HTR-8/SVneo (cell line): ENCODE measurements at places on chromosomes 5 and 9.

DNA sequence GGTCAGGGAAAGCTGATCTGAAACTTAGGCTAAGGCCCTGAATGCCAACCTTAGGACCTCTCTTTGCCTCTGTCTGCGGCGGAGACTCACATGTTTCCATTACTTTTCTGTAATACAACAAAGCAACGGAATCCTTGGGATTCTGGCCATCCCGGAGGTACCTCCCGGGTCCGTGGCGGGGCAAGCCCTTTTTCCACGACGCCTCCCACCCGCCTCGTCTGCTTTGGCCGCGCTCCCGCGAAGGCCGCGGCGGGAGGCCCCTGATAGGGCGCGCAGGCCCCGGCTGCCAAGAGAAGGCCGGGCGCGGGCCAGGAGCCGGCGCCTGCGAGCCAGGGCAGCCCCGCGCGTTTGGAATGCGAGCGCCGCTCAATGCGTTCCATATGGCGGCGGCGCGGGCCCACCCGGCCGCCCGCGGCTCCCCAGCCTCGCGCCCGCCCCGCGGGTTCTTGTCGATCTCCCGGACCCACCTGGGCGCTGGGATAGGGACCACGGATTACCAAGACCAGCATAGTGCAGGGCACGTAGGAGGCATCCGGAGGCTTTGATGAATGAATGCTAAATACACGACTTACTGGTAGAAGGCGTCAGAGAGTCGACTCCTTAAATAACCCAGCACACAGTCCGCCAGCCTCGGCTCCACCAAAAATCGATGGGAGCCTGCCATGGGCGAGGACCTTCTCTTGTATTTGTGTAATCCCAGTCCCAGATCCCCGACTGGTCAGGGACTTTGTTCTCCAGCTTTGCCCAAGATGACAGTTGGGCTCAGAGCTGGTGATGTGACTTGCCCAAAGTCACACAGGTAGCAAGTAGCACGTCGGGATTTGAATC is 17.5 kb upstream of the PHF19 start:
- DNase-seq: no peak

DNA sequence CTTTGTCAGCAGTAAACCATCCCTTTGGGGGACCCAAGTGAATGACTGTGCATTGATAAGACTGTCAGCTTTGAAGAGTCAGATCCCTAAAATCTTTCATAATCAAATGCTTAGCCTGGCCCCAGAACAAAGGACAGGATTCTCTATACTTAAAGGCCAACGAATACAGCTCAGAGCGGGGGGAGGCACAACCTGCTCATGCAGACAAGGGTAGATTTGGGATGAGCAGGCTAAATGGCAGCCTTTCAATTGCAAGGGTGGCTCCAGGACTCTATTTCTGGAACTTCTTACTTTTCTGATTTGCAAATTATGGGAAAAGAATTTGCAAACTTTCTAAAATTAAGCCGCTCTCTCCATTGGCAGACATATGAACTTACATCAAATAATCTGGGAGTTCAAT is 66.4 kb downstream of the ELL2 start:
- no peak for DNase-seq

DNA sequence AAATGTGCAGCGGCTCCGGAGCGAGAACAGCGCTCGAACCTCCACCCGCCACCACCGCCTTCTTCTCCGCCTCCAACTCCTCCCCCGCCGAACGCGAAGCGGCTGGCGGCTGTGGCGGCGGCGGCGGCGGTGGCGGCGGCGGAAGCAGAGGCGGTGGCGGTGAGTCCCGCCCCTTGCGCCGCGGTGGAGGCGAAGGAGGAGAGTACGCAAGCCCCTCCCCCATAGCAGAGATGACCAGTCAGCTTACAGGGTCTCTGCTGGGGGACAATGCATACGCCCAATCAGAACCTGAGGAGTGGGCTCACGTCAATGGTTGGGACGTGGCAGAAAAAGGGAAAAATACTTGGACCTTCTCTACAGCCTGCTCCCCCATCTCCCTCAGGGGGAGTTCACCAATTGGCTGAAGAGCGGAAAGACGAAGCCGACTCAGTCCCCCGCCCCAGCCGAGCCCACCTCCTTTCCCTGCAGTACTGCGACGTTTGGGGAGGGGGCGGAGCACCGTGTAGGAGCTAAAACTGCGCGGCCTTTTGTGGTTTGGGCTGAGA is at the start of gene PJA2:
PJA2 (minus strand) TSS at position 131 of the 545 bp plus-strand sequence. CDS start 26,541 bp downstream, outside the sequence.
- DNase-seq: peak; percentile 96

DNA sequence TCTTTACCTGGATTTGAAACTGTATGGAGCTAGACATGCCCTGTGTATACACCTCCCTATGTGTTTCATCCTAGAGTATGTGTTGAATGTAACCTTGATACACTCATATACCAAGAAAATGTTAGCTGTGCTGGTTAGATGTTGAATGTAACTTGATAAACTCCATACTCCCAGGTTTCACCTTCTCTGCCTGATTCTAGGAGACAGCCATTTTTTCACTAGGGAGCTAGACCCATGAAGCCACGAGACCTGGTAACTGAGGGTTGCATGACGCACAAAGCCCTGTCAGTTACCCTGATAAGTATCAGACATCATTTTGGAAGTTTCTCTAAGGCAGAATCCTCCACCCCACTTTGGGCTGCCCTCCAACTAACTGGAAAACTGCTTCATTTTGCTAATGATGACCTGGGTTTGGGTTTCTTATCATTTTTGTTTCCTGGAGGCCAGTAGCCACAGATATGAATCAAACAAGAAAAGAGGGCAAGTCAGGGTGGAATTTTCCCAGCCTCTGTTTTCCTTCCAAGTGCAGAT is 478.5 kb upstream of the KIF2A start:
- no peak for DNase-seq

DNA sequence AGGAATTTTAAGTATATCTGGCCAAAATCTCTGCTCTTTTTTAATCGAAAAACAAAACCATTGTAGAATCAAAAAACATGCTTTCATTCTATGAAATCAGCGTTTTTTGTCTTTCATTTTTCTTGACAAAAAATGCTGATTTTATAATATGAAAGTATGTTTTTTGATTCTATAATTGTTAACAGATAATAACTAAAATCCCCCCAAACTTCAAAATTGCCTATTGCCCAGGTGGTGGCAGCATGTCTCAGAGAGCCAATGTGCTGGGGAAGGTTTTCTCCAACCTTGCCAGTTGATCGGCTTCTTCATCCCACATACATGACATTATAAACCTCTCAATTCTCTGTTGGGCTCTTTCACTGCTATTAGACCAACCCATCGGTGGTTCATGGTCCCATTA is 5.1 kb upstream of the SMIM15 start:
- DNase-seq: peak; percentile 50

DNA sequence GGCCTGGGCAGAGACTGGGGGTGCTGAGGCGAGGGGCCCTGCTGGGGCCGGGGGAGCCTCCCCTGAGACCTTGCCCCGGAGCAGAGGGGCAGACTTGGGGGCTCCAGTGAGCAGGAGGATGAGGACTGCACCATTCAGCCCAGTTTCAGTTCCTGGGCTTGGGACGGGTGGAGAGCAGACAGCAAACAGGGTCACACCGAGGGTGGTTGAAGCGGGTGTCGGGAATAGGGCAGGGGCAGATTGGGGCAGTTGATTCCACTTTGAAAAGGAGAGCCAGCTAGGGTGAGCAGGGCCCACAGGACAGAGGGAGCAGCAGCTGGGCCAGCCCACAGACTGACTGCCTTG is 4.5 kb downstream of the GRK6 start:
- DNase-seq: no peak

- DNase-seq: no peak
Measured at GRCh38 chr5:73346878-73347408, 101.6 kb downstream of the FOXD1 start.

DNA sequence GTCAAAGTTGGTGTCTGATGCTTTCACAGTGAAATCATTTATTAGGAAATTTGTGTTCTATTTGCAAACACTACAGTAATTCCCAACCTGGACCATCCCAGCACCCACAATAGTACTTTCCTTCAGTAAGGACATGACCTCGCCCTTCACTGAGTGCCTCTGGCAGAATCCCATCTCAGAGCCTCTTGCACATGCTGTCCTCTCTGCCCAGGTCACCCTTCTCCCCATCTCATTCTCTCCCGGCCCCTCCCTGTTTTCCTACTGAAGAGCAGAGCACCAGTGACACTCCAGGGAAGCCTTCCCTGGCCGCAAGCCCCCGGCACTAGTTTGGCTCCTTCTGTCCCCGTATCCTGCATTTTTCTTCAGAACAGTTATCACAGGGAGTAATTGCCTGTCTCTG is 220.4 kb downstream of the MAPKAP1 start:
- DNase-seq: no peak

GRCh38 chr9:98709968-98710965 is 1.5 kb upstream of the GABBR2 start:
- DNase-seq: peak; percentile 18

- DNase-seq: no peak
Measured at GRCh38 chr5:149645236-149645635, 63.9 kb downstream of the ARHGEF37 start.

DNA sequence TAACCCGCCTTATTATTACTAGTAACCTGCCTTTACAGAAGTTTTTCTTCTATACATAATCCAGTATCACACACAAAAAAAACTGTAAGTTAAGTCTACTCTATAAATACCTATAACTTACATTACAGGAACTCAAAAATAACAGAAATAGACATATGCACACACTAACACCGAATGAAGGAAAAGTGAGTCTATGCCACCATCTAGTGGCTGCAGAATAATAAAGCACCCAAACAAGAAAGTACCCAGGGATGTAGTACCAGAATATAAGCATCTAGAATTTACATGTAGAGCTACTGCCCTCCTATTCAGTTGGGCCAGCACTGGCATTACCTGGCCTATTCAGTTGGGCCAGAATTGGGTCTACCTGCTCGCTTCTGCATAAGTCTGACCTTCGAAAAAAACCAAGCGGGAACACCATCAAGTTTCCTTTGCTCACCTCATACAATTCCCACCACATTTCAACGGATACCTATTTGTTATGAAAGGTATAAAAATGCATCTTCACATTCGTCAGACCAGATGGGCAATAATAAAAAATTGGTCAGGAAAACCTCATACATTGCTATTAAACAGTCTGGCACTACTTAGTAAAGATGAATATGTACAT is 4.0 kb upstream of the NIPSNAP3A start:
- DNase-seq: no peak
